ENCODE measurements at places on chromosomes 11 and 22. TPM values are rescaled to one million over a fixed set of nuclear protein-coding genes. Genes with fewer than 3 reads are reported as not detected.

Gene FOLR2
- not detected for total RNA-seq

Gene SHANK3
- 1.1 TPM for total RNA-seq

Gene NEFH
- not detected for total RNA-seq

DNA sequence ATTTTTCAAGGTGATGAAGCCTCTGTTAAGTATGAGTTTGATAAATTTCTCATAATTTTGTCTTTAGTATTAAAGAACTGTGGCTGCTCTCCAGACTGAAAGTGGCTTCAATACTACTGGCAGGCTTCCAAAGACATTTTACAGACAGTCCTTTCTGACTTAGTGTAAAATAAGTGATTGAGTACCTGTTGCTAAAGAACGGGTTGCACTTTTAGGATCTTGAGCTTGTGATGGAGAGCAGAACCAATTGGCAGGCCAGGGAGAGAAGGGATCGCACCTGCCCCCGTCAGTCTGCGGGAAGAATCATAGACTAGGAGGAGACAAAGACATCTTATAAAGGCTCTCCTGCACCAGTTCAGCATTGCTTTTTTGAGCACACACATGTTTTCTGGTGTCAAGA is 4.4 kb downstream of the NCAM1 start:
- no peak for DNase-seq

DNA sequence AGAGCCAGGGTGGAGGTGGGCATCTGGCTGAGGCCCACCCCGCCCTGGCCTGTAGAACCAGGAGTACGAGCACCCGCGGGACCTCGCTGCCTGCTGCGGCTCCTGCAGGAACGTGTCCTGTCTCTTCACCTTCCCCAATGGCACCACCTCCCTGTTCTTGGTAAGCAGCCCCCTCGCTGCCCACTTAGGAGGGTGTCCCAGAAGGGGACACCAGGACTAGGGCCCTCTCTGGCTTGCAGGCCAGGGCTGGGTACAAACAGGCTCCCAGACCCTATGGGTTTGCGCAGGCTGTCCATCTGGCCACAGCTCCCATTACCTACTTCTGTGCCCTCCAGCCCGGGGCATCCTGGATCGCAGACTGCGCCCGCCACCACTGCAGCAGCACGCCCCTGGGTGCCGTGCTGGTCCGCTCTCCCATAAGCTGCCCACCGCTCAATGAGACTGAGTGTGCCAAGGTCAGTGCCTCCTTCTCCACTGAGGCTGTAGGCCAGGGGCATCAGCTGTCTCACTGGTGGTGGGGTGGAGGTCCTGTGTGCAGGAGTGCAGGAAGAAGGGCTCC is 77.5 kb upstream of the MYOD1 start:
- no peak for DNase-seq

DNA sequence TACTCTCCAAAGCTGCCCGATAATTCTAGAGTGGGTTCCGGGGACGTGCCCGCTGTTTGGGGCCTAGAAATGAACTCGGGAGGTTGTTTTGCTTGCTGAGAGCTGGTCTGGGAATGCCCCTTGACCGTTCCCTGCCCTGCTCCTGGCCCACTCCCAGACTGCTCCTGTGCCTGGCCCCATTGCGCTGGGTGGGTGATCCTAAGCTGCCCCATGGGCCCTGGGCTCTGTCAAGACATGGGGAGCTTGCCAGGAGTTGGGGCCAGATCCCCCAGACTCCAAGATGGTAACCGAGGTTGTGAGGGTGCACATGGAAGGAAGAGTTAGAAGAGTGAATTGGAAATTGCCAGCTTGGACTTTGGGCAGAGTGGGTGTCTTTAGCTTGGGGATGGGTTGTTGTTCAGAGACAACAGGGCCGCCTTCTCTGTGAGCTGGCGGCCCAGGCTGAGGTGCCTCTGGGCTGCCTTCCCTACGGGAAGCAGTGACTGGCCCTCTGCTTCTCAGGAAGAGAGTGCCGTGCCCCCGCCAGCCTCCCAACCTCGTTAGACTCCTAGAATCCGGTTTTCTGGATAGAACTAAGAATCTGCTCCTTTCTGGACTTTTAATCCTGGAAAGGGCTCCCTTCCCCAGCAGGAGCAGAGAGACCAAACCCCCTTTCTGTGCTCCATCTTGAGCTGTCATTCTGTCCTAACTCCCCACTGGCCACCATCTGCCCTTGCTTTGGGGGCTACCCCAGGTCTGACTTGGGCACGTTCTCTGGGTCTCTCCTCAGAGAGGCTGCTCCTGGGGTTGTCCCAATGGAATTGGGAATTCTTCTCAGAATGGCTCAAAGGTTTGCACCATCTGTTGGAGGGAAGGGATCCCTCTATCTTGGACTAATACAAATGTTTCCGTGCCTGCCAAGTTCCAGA is 1.8 kb downstream of the ST3GAL4 start:
- no peak for DNase-seq

GRCh38 chr11:7514099-7514591 is 346 bp downstream of the PPFIBP2 start:
- DNase-seq: no peak

GRCh38 chr11:35040221-35040942 is 98.6 kb upstream of the CD44 start:
- no peak for DNase-seq

DNA sequence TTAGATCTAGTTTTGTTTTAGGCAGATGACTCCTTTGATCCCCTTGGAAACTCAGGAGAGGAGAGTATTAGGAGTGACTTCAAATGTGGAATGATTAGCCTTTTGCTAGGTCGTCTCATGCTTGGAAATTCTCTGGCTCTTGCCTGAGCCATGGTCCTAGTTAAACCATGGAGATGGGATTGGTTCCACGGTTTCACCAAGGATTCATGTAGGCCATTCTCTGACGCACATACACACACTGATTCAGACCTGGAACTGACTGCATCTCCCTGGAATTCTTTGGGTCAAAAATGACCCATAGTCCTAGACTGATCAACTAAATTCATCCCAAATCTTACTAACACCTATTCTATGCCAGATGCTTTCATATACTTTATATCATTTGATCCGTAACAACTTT is 56.5 kb downstream of the POLD3 start:
- no peak for DNase-seq

GRCh38 chr11:120139316-120140069 is 1.6 kb upstream of the TRIM29 start:
- DNase-seq: no peak

- DNase-seq: no peak
These were observed 588.9 kb downstream of the ETS1 start for GRCh38 chr11:127998421-127998820.
